ENCODE measurements at places on chromosomes 3 and 15. TPM values are rescaled to one million over a fixed set of nuclear protein-coding genes. Genes with fewer than 3 reads are reported as not detected.

- no peak for DNase-seq
These were observed 19.5 kb downstream of the BCL6 start for GRCh38 chr3:187725653-187726370.

DNA sequence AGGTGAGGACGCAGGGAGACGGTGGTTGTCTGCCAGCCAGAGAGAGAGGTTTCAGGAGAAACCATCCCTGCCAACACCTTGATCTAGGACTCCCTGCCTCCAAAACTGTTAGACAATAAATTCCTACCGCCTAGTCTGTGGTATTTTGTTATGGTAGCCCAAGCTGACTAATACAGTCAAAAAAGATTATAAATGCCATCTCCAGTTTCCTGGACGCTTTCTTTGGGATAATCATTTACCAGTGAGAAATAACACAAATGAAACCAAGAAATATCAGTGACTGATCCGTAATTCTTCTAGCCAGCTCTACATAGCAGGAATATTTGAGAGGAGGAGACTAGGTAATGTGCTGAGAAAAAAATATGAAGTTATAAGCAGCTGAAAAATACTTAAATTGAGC, 707.8 kb upstream of the LMCD1 start:
- DNase-seq: no peak

GRCh38 chr3:21528291-21528995, 222.6 kb downstream of the ZNF385D start:
- DNase-seq: no peak

- no peak for DNase-seq
These were observed 123.9 kb upstream of the NR2E3 start for GRCh38 chr15:71686221-71687050.

GRCh38 chr3:196237203-196237602, 20.9 kb downstream of the SLC51A start:
- no peak for DNase-seq

DNA sequence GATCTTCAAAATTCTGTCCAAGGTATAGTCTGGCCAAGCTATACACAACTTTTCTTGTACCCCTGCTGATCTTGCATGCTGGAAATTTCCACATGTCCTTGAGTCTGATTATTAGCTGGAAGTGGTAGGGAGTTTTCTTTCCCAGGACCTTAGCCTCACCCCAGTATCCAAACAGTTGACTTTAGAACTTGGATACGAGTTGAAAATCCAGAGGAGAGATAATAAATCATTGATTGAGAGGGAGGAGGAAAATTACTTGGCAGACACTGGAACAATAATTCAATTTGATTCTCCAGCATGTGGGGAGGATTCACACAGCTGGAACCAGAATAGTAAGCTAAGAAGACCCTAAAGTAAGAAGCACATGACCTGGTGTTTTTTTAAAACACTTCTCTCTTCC, 116.4 kb downstream of the IL5RA start:
- DNase-seq: no peak

DNA sequence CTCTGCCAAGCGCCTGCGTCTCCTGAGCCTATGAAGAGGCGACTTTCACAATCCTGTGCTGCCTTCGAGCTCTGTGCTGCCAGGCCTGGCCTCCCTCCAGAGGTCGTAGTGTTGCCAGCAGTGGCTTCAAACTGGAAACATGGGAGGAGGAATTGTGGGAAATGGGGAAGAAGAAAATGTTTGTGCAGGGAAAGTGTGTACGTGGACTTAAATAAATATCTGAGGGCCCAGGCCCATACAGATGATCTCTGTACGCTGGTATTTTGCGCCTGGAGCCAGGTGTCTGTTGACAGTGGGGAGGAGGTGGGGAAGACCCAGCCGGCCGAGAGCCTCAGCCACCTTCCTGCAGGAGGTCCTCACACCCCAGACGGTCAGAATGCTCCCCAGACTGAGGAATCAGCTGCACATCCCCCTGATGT, 44.6 kb downstream of the ZBTB38 start:
- DNase-seq: peak; percentile 75

DNA sequence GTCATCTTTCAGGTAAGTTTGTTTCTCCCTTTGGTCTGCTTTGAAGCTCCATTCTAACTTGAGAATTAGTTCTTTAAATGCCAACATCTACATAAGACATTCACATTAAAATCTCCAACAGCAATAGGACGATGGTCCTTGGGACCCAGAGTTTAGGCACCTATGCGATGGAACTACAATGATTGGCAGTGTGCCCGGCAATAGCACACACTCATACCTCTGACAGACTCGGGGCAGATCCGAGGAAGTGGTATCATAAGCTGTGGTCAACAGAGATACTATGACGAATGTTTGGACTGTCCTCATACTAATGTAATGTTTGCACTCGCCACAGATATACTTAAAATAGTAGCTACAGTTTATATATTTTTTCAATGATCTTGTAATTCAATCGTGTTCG, 34.2 kb upstream of the NR2F2 start:
- DNase-seq: peak; percentile 94

DNA sequence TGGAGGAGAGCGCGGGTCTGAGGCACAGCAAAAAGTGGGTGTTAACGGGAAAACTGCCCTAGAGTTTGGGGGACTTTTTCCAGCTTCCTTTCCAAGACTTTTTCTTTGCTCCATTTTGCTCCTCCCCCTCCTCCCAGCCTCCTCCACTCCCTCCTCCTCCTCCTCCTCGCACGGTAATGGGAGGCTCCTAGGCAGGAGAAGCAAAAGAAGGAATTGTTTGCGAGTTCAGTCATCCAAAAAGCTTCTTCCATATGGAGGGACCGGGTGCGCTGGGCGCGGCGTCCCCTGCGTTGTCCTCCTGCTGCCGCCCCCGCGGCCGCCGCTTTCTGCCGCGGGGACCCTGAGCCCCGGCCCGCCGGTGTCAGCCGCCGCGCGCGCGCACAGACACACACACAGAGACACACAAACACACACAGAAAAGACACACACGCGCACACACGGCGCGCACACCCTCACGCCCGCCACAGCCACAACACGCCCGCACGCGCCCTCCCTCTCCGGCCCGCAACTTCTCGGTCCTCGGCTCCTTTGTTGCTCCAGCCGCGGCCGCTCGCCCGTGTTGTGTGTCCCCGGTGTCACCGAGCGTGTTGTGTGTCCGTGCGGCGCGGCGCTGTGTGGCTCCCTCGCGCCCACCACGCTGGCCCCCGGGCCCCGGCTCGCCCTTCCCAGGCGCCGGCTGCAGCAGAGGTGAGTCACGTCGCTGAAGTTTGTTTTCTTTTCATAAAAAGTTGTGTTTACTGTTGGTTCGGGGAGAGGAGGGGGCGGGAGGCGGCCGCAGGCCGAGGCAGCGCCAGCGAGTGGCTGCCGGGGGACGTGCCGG, at the start of gene BOC:
Gene BOC (plus strand): TSS at position 228 of the 820 bp plus-strand sequence. CDS start 38,246 bp downstream, outside the sequence.
- DNase-seq: peak; percentile 79

DNA sequence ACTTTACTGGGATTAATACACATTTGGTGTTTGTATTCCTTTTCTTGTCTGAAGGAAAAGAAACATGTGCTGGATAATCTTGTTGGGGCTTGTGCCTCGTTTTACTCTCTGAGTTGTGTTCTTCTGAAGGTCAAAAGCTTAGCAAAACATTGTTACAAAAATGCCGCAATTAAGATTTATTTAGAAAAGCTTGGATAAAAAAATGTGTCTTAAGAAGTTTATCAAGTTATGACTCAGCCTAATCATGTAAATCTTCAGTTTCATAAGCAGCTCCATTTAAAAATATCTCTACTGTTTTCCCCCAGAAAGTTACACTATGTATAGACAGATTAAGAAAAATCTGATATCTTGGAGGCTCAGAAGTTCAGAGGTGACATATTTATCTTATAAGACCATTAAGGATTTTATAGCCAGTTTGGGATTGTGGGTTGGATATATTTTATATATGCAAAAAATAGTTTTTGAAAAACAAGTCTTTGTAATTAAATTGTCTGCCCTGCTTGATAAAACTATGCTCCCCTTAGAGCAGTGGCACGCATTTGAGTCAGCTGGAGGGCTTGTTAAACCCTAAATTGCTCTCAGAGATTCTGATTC, 56.5 kb downstream of the CLDN11 start:
- peak; percentile 72 for DNase-seq

DNA sequence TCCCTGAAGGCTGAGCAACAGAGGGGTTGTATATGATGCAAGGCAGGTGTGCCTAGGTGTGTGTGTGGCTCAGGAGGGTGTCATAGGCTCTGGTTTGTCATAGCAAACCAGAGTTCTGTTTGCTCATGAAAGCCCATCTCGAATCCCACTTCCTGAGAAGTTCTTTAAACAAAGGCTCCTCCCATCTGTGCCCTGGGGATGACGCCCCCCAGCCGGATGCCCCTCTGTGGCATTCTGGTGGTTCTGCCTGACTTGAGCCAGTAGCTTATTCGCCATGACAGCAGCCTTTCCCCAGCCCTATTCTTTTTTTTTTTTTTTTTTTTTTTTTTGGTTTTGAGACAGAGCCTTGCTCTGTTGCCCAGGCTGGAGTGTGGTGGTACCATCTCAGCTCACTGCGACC, 45.4 kb downstream of the PDIA5 start:
- DNase-seq: no peak

GRCh38 chr15:83105440-83105839, 2.0 kb upstream of the TM6SF1 start:
- DNase-seq: no peak

DNA sequence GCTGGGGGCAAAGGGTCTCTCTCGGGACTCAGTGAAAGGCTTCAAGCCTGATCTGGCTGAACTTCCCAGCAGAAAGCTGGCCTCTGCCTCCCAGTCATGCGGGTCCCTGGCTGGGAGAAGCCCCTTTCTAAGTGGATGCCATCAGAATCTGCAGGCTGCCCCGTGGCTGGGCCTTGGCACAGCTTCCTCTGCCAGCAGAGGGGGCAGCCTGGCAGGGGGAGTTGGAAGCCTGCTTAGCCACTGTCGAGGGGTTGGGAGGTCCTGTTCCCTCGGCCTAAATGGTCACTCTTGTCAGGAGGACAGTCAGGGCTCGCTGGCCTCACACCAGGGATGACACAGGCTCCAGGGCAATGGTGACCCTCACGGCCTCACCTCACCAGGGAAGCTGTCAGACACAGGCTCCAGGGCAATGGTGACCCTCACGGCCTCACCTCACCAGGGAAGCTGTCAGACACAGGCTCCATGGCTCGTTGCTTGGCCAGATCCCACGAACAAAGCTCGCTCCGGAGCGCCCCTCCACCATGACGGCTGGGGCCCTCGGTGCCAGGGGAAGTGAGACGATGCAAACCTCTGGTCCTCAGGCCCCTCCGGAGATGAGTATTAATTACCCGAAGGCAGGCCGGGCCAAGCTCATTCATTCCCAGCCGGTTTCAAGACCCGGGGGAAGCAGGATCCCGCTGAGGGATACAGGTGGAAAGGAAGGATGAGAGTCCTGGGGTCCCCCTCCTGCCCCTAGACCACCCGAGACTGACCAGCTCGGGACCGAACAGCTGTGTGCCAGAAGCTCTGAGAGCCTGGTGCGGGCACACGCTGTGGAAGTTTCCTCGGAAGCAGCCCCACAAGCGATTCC, 151.0 kb downstream of the CHSY1 start:
- no peak for DNase-seq

DNA sequence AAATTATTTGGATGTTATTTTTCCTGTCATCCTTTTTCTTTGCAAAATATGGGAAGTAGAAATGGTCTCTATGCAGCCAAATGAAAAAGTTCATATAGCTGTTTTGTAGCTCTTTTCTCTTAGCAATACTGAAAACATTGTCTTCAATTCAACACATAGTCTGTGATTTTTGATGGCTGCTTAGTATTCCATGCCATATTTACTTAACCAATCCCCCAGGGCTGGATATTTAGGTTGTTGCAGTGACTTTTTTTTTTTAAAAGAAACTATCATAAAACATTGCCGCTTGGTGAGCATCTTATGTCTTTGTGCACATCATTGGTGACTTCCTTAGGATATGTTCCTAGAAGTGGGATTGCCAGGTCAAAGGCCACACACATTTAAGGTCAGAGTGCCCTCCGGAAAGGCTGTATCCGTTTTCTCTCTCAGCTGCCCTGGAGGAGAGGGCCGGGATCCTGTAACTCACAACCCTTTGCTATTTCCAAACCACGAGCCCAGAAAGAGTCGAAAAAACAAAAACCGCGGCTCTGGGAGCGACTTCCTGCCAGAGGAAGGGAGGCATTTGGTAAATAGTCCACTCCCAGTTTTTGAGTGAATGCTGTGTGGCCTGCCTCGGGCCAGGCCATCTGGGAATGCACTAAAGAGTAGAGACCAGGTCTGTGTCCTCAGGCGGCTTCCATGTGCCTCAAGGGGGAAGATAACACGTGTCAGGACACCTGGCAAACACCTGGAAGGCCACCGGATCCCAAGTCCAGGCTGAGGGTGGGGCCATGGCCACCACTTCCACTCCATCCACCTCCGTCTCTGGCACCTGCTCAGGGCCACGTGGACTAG, 41.9 kb downstream of the SMAD6 start:
- DNase-seq: peak; percentile 72

DNA sequence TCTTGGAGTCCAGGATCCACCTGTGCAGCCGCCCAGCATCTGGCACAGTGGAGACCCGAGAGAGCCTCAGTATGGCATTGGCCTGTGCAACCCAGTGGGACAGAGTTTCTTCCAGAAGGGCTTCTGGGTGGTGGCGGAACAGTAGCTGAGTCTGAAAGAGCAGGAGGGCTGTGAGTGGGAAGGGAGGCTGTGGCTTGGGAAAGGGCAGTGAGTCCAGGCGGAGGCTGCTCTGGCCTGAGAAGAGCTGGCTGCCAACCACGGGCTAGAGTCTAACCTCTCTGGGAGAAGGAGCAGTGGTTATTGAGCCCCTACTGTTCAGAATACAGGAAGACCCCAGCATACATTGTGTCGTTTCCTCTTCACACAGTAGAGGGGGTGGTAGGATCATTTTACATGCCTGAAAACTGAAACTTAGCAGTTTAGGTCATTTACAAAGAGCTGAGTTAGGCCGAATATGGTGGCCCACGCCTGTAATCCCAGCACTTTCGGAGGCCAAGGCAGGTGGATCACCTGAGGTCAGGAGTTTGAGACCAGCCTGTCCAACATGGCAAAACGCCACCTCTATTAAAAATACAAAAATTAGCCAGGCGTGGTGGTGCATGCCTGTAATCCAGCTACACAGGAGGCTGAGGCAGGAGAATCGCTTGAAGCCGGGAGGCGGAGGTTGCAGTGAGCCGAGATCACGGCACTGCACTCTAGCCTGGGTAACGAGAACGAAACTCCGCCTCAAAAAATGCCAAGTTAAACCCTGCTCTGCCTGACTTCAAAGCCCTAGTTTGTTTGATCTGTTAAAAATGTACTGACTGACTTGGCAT, 3.2 kb downstream of the AEN start:
- no peak for DNase-seq

The SFMBT1 gene
- total RNA-seq: 16.1 TPM

The FBXO40 gene
- total RNA-seq: not detected

Data from M059J (cell line).